NCI-H1417 treated with DMSO at 0.1 percent for 48 hours (cell line): ENCODE measurements at places on chromosomes 2 and 18.

GRCh38 chr2:10810202-10811161, 2.1 kb downstream of the PDIA6 start:
- no peak for DNase-seq

DNA sequence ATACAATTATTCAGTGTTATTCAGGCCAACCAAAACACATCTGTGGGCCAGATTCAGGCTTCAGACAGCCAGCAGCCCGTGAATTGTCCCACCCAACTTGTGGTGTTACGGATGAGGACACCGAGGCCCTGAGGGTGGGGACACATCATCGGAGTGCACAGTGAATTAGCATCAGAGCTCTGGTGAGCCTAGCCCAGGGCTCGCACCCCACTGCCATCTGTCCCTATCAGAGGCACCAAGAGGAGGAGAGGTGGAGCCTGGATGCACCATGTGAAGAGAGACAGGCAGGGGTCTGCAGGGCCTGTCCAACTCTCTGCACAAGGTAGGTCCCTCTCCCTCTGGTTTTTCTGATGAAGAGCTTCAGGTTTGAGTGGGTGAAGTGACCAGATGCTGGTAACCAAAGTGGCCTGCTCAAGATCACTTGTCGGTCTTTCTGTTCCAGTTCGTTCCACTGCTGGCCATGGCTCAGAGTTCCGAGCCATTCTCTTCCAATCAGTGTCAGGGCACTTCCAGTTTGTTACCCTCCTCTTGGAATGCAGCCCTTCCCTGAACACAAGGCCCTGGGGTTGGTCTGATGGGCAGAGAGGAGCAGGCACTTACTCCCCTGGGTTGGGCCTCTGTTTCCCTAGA, 14.8 kb upstream of the GLI2 start:
- DNase-seq, result no peak

- DNase-seq, result no peak
These were observed 78.1 kb downstream of the CIB4 start for GRCh38 chr2:26562811-26563645.

DNA sequence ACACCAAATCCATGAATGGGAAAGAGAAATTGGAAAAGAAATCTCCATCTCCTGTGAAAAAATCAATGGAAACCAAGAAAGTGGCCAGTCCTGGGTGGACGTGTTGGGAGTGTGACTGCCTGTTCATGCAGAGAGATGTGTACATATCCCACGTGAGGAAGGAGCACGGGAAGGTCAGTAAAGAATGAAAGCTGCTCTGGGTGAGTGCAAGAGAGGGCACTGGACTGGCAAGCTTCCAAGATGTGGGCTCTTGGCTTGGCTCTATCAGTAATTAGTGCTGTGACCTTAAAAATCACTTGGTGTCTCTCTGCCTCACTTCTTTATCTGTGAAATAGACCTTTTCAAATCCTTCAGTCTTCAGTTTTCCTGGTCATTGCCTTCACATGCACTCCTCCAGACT, 89.0 kb downstream of the ZNF532 start:
- DNase-seq, result peak; percentile 38

- DNase-seq, result no peak
These were observed 49.5 kb downstream of the TIMM21 start for GRCh38 chr18:74197705-74198341.

DNA sequence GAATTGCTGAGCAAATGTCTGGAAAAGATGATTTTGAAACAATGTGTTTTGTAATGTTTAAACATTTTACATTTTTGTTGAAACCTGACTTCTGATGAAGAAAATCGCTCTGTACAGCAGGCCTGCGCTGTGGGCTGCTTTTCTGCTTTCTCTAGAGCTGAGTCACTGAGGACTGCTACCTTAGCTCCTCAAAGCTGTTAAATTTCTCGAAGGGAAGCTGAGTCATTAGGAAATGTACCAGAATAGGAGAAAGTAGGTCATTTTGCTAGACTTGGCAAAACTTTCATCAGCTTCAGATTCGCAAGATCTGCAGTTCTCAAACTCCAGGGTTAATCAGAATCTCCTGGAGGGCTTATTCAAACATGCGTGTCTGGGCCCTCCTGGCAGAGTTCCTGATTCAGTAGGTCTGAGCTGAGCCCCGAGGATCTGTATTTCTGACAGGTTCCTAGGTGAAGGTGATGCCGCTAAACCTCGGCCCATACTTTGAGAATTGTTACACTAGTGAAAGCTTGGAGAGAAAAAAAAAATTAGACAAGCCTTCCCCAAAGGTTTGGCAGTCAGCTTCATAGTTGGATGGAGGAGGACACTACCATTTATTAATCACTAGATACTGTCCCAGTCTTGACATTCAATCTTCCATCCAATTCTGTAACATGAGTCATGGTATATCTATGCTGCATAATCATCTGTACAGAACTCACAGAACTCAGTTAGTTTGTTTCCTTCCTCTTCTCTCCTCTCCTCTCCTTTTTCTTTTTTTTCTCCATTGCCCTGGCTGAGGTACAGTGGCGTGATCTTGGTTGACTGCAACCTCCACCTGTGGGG, 297.6 kb downstream of the PARD3B start:
- no peak for DNase-seq

GRCh38 chr2:10844097-10844496, 31.5 kb upstream of the PDIA6 start:
- DNase-seq, result no peak

DNA sequence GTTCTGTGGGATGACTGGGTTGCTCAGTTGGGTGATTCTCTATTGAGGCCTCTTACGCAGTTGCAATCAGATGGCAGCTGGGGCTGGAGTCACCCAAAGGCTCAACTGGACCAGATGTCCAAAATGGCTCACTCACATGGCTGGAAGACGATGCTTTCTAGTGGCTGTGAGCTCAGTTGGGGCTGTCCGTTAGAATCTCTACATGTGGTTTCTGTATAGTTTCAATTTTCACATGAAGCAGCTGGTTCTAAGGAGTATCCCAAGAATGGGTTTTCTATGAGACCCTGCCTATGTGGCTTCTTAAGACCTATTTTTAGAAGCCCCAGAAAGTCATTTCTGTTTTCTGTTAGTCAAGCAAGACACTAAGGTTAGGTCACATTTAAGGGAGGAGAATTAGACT, 4.4 kb downstream of the XRCC5 start:
- DNase-seq, result no peak

DNA sequence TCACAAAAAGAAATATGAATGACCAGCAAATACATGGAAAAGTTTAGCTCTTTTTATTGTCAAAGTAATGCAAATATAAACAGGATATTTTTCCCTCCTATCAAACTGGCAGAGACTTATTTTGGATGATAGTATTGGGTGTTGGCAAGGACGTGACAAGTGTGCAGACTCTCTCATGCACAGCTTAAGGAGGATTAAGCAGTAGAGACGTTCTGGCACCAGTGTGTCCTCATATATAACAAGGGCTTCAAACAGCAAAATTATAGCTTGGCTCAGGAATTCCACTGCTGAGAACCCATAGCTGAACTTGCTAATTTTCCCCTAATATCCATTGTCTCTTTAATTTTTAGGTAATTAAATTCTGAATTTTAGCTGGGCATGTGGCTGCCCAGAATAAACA, 114.4 kb downstream of the FAM124B start:
- DNase-seq, result no peak

- no peak for DNase-seq
These were observed 155.1 kb upstream of the RASGRP3 start for GRCh38 chr2:33321236-33321771.

GRCh38 chr2:10413503-10413902, 34.6 kb downstream of the ODC1 start:
- no peak for DNase-seq

DNA sequence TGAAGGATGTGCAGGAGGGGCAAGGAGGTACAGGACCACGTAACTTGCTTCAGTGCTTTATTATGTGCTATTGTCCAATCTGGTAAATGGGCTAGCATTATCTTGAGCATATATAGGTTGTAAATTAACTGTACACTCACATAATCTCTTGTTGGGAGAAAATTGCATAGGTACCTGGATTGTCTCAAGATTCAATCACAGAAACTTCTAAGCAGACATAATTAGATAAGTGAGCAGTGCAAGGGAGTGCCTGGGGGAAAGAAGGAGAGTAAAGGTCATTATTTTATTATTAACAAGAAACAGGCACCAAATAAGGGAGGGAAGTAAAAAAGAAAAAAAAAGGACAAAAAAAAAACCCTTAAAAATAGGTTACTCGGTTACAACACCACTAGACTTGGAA, 186.2 kb downstream of the MBD5 start:
- DNase-seq, result no peak

GRCh38 chr18:61676773-61677434, 215.9 kb downstream of the RNF152 start:
- no peak for DNase-seq

DNA sequence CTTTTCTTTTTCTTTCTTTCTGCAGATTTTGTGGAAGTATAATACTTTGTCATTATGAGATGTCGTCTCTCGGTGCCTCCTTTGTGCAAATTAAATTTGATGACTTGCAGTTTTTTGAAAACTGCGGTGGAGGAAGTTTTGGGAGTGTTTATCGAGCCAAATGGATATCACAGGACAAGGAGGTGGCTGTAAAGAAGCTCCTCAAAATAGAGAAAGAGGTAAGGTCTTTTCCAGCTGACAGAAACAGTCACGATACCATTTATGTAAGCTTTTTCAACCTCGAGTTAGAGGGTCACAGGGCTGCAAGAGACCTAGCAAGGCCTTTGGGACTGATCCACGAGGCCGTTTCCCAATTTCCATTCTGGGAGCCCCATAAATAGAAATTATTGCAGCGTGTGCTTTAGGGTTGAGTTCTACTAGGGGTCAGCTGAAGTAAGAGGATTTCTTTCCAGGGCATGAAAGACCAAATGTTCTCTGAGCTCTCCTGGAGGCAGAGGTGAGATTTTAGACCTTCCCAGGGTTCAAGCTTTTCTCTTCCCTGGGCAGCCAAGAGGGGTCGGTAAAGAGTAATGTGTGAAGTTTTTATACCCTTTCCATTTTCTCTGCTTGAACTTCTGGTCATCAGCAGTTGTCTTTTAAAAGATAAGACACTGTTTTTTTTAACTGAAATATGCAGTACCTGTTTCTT, 15.5 kb downstream of the MAP3K20 start:
- DNase-seq, result no peak

DNA sequence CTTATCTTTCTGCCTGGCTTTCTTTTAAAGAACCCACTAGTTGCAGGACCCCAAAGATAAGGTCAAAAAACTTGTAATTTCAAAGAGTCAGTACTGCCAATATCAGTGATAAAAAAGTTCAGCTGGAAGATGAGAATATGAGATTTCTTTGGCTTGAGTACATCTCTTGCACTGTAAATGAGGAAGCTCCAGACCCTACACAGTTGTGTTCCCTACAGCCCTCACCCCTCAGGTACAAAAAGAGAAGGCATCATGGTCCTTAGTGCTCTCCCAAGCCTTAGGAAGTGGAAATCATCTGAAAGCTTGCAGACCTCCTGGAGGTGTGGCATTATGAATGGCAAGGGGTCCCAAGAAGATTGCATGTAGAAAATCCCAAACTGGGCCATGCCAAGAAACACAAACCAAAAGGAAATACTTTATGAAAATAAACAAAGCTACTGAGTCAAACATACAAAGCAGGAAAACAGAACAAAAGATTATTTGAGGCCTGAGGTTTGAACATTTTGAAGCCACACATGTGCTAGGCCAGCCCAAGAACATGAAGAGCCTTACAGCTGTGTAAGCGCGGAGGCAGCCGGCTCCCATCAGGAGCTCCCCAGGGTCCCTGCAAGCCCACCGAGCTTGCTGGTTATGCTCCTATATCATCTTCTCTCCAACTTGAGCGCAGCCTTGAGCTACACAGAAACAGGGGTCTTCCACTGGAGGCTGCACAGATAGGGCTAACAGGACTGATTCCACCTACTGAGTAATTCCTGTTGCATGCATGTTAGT, 217.0 kb downstream of the OSR1 start:
- no peak for DNase-seq

- DNase-seq, result no peak
These were observed 87.0 kb downstream of the CERS6 start for GRCh38 chr2:168543037-168543436.

GRCh38 chr2:128362889-128363228, 44.2 kb upstream of the HS6ST1 start:
- no peak for DNase-seq

DNA sequence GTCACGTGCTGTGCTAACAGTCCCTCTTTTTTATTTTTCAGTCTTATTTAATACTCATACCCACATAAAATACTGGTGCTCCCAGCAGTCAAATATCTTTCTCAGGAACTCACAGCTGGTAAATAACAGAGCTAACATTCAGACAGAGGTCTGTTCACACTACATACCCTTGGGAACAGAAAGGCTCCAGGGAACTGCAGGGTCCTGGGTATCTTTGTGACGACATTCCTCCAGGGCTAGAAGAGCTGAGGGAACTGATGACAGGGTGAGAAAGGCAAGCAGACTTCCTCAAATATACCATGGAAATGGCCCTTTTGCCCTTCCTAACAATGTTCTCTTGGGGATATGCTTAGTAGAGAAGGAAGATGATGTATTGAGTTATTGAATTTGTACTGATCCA, 19.3 kb downstream of the PDE6D start:
- DNase-seq, result no peak

DNA sequence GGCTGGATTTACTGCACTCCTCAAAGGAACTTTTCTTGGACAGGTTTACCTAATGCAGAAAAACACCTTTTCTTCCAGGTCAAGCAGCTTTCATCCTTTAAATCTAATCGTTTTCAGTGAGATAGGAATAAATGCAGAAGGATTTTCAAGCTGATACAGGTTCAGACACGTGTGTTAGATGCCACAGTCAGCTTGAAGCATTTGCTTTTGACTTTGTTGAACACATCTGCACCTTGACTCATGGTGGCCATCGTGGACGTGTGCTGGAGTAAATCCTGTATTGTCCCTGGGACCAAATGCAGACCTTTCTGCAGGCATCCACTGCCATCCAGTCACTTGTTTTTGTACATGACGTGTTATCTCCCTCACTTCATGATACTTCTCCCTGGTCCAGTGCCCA, 61.9 kb downstream of the KLHL29 start:
- DNase-seq, result no peak

GRCh38 chr2:201517094-201517493, 65.6 kb downstream of the STRADB start:
- DNase-seq, result no peak

- no peak for DNase-seq
These were observed 93.5 kb upstream of the OTOS start for GRCh38 chr2:240233885-240234502.

GRCh38 chr18:80033181-80034067, 810 bp upstream of the RBFA start:
- no peak for DNase-seq

DNA sequence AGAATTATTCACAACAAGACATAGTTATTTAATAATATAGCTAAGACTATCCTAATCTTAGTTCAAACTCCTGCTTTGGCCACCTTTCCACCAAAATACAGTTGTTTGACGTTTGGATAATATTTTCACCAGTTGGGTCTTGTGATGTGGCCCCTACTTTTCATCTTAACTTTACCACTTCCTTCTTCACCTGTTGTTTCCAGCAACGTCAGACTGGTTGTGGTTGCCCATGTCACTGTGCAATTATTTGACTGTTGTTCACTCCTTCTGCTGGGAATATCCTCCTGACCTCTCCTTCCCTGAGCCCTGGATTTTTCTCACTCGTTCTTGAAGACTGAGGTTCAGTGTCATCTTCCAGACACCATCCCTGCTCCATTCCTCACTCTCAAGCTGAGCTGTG, 132.2 kb upstream of the RASGRP3 start:
- no peak for DNase-seq

GRCh38 chr2:201257956-201258665, 2.2 kb upstream of the CASP8 start:
- no peak for DNase-seq

GRCh38 chr2:85390941-85391669, 19.1 kb downstream of the CAPG start:
- DNase-seq, result no peak
